ENCODE measurements at places on chromosomes 16 and 17.

GRCh38 chr17:74190807-74191406, 12.6 kb upstream of the RPL38 start:
- peak; percentile 17 for DNase-seq

DNA sequence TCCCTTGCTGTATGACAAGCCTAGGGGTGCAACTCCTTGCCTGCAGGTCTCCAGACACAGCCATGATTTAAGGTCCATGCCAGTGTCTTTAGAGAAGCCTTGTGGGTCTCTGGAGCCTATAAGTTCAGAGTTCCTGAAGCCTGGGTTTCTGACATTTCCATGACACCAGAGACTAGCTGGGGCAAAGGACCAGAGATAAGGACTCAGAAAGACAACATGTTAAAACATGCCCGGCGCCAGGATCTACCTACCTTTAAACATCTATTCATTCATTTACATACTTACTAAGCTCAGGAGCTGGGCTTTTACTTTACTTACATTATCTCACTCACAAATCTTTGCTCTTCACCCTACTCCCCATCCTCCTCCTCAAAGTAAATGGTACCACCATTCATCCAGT, 1.5 kb downstream of the MRPL27 start:
- no peak for DNase-seq

- no peak for DNase-seq
Measured at GRCh38 chr16:70749006-70749678, 51.8 kb downstream of the VAC14 start.

- DNase-seq, result peak; percentile 74
Measured at GRCh38 chr17:38508954-38509771, 80.9 kb downstream of the ARHGAP23 start.

DNA sequence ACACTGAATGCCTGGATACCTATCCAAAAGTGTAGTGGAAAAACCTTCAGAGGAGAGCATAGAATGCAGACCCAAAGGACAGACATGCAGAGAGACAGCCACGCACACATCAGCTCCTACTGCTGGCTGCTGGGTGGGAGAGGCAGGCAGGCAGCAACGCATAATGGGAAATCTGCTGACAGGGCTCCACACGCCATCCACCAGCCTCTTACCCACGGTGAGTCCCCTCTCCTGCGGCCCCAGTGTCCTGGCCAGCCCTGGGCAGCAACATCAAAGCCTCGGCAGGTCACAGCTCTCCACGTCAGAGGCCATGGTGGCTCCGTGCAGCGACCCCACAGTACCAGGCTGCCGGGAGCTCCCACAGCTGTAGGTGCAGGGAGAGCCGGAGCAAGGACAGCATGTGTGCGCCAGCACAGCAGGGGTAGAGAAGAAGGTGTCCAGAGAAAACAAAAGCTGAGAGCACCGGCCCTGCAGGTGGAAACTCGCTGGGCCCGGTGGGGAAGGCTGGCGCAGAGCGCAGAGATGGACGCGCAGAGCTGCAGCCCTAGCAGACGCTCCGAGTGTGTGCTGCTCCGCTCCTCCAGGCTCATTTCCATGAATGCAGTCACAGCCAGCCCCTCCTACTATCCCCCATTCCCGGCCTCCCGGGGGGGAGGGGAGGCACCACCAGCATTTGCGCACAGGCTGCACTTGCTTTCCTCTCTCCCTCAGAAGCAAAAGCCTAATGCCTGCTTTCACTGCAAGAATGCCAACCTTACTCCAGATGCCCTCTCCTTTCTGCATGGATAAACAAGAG, 58.9 kb downstream of the CYTH1 start:
- no peak for DNase-seq

DNA sequence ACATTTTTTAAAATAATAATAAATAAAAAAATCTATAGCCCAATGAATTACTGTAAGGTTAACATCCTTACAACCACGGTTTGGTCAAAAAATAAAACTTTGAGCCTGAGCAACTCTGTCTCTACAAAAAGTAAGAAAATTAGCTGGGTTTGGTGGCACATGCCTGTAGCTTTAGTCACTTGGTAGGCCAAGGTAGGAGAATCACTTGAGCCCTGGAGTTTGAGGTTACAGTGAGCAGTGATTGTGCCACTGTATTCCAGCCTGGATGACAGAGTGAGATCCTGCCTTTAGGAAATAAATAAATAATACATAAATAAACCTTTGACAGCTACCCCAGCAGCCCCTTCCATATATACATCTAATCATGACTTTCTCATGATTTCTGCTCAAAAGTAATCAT, 26.9 kb upstream of the PHAF1 start:
- no peak for DNase-seq

GRCh38 chr16:20916942-20917341, 16.4 kb downstream of the LYRM1 start:
- peak; percentile 79 for DNase-seq

GRCh38 chr17:68580236-68580770, 20.9 kb downstream of the FAM20A start:
- DNase-seq, result peak; percentile 74

DNA sequence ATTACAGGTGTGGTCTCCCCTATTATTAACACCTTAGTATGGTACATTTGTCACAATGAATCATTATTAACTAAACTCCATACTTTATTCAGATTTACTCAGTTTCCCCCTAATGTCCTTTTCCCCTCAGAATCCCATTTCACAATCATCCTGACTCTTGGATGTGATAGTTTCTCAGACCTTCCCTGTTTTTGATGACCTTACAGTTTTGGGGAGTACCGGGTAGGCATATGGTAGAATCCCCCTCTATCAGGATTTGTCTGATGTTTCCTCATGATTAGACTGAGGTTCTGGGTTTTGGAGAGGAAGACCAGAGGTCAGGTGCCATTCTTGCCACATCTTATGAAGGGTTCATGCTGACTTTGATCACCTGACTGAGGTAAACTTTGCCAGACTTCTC, 6.0 kb upstream of the ASB16 start:
- no peak for DNase-seq

- DNase-seq, result no peak
Measured at GRCh38 chr16:1877089-1877488, 5.1 kb upstream of the MEIOB start.

- peak; percentile 25 for DNase-seq
Measured at GRCh38 chr17:82120148-82120547, 22.1 kb upstream of the FASN start.

GRCh38 chr17:43818966-43819365, 14.0 kb downstream of the MPP3 start:
- no peak for DNase-seq

DNA sequence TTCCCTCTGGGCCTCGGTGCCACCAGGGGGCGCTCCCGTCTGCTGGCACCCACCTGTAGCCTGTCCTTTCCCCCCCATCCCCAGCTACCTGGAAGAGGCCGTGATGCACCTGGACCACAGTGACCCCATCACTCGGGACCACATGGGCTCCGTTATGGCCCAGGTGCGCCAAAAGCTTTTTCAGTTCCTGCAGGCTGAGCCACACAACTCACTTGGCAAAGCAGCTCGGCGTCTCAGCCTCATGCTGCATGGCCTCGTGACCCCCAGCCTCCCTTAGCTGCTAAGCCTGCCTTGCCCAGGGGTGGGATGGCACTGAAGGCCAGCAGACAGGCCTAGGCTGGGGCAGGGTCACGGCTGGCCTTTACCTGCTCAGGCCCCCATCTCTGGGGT, 818 bp upstream of the NRN1L start:
- DNase-seq, result peak; percentile 52

GRCh38 chr16:24568392-24568791, 29.0 kb downstream of the RBBP6 start:
- DNase-seq, result no peak

- DNase-seq, result no peak
Measured at GRCh38 chr16:50340578-50340977, 28.2 kb downstream of the BRD7 start.

GRCh38 chr17:40905370-40905769, 20.3 kb upstream of the KRT20 start:
- no peak for DNase-seq

- DNase-seq, result peak; percentile 25
Measured at GRCh38 chr16:75250809-75251279, 580 bp downstream of the BCAR1 start.

DNA sequence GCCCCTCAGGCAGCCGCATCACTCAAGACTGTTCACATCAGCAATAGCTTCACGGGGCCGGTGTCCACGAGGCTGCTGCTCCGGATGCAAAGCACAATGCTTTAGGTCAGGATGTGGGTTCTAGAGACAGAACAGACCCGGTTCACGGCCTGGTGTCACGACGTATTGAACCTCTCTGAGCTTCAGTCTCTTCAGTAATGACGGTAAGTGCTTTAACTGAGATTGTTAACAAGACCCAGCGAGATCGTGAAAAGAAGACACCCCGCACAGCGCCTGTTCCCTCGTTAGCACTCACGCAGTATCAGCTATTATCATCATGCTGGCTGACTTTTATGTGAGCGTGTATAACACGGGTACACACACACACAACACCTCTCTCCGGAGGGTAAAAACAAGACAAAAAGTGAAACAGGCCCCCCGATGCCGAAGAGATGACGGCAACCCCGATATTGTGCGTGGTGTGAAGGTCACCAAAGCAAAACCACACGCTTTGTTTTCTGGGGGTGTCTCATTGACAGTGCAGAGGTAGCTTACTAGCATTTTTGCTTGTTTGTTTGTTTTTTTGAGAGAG, 21.4 kb upstream of the ABR start:
- no peak for DNase-seq

- DNase-seq, result no peak
Measured at GRCh38 chr16:72201387-72201786, 29.4 kb upstream of the PMFBP1 start.

DNA sequence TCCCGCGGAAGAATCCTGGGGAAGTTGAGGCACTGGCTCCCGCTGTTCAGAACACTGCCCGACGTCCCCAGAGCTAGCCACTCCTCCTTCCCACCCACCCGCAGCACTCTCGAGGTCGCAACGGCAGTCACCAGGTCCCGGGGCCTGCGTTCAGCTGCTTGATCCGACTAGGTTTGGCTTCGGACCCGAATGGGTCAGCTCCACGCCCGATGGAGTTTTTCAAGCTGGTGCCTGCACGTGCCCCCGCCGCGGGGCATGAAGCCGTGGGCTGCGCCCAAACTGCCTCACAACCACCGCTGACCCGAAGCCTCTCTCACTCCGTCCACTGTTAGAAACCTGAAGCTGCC, 12.4 kb upstream of the ODF4 start:
- peak; percentile 30 for DNase-seq

GRCh38 chr16:57384248-57385070, 12.2 kb downstream of the CX3CL1 start:
- peak; percentile 82 for DNase-seq

DNA sequence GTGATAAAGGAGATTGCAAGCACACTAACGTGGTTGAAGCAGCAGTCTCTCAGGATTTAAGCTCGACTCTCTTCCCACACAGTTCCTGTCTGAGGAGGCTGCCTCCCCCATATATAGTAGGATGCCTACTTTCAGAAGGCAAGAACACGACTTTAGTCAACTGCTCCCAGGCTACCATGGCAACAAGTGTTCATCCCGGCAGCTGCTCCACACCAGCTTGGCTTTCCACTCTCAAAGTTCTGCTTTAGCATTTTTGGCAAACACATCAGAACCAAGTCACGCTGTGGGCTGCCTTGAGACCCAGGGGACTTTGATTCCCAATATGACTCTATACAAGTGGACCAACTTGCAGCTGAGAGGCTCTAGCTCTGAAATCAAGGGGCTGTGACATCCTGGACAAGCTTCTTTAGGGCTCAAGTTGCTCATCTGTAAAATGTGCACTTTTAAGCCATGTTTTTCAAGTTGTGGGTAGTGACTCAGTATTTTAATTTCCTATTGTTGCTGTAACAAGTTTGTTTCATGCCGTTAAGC, 16.5 kb downstream of the ZP2 start:
- DNase-seq, result no peak

- DNase-seq, result no peak
Measured at GRCh38 chr16:47017636-47018035, 44.2 kb upstream of the DNAJA2 start.

GRCh38 chr17:46964315-46965265, 14.5 kb downstream of the RPRML start:
- DNase-seq, result no peak

DNA sequence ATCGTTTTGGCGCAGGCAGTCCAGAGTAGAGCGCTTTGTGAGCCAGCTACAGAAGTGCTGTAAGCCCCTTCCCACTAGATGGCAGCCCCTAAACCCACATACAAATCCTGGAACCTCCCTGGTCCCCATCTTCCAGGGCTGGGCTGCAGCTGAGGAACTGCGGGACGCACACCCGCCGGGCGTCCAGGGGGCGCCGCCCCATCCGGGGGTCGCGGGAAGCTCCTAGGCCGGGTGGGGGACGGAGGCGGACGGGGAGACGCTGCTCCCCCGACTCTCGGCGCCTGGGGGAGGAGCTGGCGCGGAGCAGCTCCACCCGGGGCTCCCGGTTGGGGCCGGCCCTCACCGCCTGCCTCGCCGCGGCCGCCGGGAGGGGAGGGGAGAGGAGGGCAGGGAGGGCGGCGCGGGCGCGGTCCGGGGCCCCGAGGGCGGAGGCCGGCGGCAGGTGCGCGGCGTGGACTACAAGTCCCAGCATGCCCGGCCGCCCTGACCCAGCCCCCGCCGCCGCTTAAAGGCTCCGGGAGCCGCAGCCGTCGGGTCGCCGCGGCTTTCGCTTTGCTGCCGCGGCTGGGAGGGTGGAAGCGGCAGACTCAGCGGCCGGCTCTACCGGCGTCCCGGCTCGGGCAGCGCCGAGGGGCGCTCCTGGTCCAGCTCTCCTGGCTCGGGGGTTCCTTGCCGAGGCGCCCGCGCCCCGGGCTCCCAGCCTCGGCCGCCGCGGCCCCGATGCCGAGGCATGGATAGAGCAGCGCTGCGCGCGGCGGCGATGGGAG, at the start of gene KSR1:
Gene KSR1, plus strand, starts transcription at position 535 of the 767 bp plus-strand sequence. Its CDS starts 196 bp downstream, at position 731.
- peak; percentile 74 for DNase-seq

DNA sequence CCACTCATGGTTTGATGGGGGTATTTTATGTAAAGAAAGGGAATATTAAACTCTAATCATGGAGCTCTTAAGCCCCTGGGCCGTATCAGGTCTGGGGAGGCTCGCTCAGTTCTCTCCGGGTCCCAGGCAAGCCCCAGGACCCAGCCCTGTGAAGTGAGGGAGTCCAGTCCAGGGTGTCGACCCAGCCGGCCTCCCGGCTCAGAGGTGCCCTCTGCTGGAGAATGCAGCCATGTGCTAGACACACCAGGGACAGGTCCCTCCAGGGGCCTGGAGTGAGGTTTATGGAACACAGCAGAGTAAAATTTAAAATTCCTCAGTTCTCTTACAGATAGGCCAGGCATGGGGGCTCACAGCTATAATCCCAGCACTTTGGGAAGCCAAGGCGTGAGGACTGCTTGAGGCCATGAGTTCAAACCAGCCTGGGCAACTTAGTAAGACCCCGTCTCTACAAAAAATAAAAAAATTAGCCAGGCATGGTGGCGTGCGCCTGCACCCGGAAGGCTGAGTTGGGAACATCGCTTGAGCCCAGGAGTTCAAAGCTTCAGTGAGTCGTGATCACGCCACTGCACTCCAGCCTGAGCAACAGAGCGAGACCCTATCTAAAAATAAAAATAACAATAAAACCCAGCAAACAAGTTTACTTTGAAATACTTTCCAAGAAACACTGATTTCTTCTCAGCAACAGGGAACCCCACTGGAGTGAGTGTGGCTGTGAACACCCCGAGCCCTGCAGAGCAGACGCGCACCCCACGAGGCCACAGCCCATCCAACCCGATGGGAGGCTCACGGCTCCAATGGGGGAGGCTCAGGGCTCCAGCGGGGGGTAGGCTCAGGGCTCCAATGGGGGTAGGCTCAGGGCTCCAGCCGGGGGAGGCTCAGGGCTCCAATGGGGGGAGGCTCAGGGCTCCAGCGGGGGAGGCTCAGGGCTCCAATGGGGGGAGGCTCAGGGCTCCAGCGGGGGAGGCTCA, 72.2 kb downstream of the ZNF778 start:
- DNase-seq, result peak; percentile 75
